IMR-90 (cell line): ENCODE measurements at places on chromosomes 13 and 19. TPM values are rescaled to one million over a fixed set of nuclear protein-coding genes. Genes with fewer than 3 reads are reported as not detected.

PVR gene
- polyA plus RNA-seq, result 117 and 122 TPM in 2 replicates

DNA sequence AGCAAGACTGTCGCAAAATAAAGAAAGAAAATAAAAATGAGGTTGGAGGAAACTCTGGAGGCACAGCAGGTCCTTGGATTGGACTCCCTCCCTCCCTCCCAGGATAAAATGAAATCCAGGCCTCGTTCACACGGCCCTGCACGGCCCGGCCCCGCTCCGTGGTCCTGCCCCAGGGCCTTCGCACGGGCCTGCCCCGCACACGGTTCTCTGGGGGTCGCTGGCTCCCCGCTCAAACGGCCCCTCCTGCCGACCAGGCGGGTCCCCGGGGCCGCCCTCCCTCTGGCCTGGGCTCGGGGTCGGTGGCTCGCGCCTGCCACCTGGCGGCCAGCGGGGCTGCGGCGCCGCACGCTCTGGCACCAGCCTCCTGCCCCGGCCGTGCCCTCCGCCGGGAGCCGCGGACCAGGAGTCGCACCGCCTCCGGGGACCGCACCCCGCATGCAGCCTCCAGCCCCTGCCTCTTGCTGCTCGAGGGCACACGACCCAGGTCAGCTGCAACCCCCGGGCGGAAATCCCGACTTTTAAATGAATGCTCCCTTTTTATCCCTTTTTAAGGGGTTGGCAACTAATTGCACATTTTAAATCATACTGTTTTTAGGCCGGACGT, 1.5 kb upstream of the WDR18 start:
- DNase-seq, result peak; percentile 31

DNA sequence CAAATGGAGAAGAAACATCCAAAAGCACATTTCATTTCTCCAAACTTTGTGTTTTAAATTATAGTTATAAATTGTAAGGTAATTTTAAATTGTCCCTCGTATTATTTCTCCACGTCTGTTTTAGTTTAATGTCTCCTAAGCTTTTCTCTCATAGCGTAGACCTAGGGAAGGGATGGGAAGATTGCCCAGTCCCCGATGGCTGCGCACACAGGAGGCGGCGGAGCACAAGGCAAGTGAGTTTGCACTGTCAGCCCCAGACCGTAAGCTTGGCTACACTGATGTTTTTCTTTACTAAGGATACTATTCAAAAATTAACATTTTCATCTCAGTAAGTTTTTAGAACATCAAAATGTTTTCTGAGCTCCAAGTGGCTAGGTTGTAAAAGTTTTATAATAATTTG, 72.3 kb downstream of the GPR12 start:
- DNase-seq, result no peak

- peak; percentile 16 for DNase-seq
Observed at GRCh38 chr13:102276404-102276803, 125.4 kb downstream of the FGF14 start.

GRCh38 chr19:2324220-2324948, 4.0 kb downstream of the LSM7 start:
- no peak for DNase-seq

DNA sequence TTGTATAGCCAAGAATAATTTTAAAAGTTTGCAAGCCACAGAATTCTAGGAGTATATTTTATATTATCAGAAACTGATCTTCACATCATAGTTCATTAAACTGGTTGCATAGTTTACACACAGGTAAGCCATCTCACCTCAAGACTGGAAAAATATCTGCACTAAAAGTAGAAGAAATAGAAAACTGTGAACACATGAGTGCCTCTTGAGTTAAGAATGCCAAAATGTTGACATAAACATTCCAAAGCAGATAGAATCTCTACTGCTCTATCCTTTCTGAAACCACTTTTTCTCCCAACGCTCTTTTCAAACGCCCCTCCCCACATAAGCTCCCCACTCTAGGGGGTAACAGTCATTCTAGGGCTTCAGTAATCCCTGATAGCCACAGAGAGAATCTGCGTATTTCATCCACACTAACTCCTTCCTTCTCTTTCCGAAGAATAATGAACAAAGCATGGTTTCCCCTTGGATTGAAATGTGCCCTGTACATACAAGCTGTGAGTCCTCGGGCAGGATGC, 201.5 kb downstream of the IRS2 start:
- no peak for DNase-seq
